ENCODE measurements at places on chromosomes 1 and 21. TPM values are rescaled to one million over a fixed set of nuclear protein-coding genes. Genes with fewer than 3 reads are reported as not detected.

SPRR3 gene
- not detected for total RNA-seq

PSMB4 gene
- 340 TPM for total RNA-seq

SMCP gene
- not detected for total RNA-seq

RAB42 gene
- total RNA-seq = 1.9 TPM

HAPLN2 gene
- 0.14 TPM for total RNA-seq

CLEC20A gene
- total RNA-seq = not detected

KIAA0040 gene
- total RNA-seq = 0.16 TPM

SIK1 gene
- 19.6 TPM for total RNA-seq

MPZ gene
- 0.35 TPM for total RNA-seq

OXCT2 gene
- total RNA-seq = 0.60 TPM

TMPRSS3 gene
- total RNA-seq = not detected

SLFNL1 gene
- total RNA-seq = not detected

MFAP2 gene
- total RNA-seq = 0.21 TPM

WLS gene
- total RNA-seq = 17.7 TPM

DUSP23 gene
- total RNA-seq = 51.5 TPM

CRYZL1 gene
- total RNA-seq = 10.2 TPM

CFHR2 gene
- total RNA-seq = not detected

TNFRSF18 gene
- total RNA-seq = not detected

PBX1 gene
- total RNA-seq = 24.7 TPM

PCSK9 gene
- total RNA-seq = 4.4 TPM

NOS1AP gene
- total RNA-seq = 0.41 TPM

SLC66A1 gene
- total RNA-seq = 22.4 TPM

SH2D1B gene
- total RNA-seq = 0.12 TPM

GBP6 gene
- total RNA-seq = not detected

UMODL1 gene
- total RNA-seq = not detected

LRRC3 gene
- total RNA-seq = 1.0 TPM

HRNR gene
- total RNA-seq = not detected

FCN3 gene
- total RNA-seq = not detected

HFM1 gene
- 0.09 TPM for total RNA-seq

GPR161 gene
- total RNA-seq = 15.1 TPM

COL6A2 gene
- 17.7 TPM for total RNA-seq

ANKRD34A gene
- total RNA-seq = 0.07 TPM

GSTM5 gene
- not detected for total RNA-seq

NTNG1 gene
- not detected for total RNA-seq

CD160 gene
- not detected for total RNA-seq

AQP10 gene
- total RNA-seq = not detected

DDAH1 gene
- 6.9 TPM for total RNA-seq

KCNA2 gene
- 0.06 TPM for total RNA-seq

All from A549 treated with RU486 at 1 μM for 4 hours (cell line).